Ureter (tissue), 1 donor: ENCODE measurements at places on chromosomes 16 and 17. TPM values are rescaled to one million over a fixed set of nuclear protein-coding genes. Genes with fewer than 3 reads are reported as not detected.

DNA sequence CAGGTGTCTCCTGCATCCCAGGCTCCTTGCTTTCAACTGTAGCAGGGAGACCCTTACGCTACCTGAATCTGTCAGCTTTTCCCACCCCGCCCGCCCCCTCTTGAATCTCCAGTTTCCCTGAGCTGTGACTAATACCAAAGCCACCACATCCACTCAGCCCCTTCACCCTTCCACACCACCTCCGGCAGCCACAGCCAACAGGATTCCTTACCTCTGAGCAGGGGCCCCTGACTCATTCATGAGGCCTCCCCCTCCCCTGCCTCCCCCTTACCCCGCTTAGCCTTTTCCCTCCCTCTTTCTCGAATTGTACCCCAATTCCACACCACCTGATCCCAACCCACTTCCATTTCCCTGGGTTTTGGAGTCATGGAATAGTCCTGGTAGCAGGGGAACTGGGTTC is 2.3 kb downstream of the STX1B start:
- DNase-seq: no peak

DNA sequence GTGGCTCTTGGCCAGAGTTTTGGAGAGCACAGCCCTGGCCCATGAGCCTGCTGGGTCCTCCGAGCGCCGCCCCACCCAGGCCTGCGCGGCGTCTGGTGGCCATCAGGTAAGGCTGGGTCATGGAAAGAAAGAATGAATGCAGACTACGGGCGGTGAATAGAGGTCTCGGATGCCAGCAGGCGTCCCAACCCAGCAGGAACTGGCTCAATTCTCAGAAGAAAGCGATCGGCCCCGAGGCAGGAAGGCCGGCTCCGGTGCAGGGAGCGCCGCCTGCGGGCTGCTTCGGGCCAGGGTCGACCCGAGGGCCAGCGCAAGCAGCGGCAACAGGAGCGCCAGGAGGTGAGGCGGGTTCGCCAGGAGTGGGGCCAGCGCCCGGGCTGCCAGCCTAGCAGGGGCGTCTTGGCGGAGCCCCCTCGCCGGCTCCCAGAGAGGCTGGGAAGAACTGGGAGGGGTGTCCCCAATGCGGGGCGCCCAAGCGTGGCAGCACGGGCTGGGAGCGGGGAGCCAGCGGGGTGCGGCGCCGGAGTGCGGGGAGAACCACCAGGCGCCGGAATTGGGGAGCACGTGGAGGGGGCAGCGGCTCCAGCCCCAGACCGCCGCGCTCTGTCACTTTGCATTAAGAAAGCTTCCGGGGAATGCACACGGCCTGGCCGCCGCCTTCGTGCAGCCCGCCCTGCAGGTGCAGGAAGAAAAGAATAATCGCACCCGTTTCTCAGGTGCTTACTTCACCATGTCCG is 7.1 kb upstream of the TMC5 start:
- DNase-seq: peak; percentile 48

Gene PRR35
- total RNA-seq: not detected

Gene NACA2
- not detected for total RNA-seq
